ENCODE measurements at places on chromosomes 6 and 20. TPM values are rescaled to one million over a fixed set of nuclear protein-coding genes. Genes with fewer than 3 reads are reported as not detected.
A peak's percentile ranks its signal among the peaks of the same experiment; 100 is the strongest.

GRCh38 chr6:73739096-73739495, 43.1 kb downstream of the CD109 start:
- no peak for DNase-seq

GRCh38 chr20:25237610-25238318, 10.1 kb upstream of the PYGB start:
- DNase-seq, result no peak

DNA sequence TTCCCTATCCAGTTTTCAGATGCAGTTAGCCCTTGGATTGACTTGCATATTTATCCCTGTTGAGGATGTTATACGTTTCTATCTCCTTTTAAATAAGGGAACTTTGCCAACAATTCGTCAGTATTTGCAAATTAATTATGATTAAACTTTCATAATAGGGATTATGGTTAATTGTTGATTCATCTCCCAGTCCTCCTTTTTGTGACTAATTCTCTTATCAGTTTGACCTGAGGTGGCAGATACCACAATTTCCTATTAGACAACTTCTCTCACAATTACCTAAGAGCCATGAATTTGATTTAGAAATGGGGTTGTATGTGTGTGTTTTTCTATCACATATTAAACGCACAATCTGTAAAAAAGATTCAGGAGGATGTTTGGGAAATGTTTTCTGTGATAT, 172.9 kb downstream of the LAMA2 start:
- no peak for DNase-seq

DNA sequence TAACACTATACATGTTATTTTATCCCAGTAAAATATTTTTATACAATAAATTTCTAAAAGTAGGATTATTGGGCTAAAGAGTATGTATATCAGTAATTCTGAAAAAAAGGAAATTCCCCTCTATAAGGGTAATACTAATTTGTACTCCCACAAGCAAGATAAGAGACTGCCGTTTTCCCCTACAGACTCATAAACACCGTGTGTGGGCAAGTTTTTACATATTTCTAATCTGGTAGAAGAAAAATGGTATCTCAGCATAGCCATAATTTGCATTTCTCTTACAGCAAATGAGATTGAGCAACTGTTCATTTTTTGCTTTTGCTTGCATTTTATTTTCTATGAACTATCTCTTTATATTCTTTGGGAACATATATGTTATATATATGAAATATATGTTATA, 26.0 kb upstream of the MYMX start:
- no peak for DNase-seq

DNA sequence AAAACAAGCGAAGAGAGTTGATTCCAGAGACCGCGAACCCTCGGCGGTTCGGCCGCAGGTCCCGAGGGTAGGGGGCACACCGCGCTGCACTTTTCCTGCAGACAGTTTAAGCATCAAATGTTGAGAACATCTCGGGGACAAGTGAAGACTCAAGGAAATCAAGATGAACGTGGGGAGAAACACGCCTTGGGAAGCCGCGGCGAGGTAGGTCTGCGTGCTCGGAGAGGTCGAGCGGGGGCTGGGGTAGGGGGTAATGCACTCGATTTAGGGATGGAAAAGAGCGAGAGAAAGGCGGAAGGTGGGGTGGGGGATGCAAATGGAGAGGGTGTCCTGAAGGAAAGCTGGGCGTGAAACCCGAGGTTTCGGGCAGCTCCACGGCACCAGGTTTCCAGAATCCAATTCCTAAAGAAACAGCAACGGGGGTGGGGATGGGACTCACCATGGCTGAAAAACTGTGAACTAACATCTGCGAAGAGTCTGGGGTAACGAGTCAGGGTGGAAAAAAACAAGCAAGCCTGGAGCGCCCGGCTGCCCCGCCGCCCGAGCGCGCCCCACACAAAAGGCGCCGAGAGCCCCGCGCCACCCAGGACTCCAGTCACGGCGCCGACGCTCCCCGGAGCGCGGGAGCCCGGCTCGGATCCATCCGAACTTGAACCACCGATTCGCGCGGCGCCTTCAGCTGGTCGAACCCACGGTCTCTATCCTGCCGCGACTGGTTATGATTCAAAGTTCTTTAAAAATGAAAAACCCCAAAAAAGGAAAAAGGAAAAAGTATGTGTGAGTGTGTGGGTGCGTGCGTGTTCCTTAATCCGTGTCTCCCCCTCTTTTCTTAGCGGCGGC, 3.5 kb downstream of the TFAP2A start:
- no peak for DNase-seq

- DNase-seq, result no peak
Observed at GRCh38 chr20:56764671-56765070, 135.6 kb downstream of the TFAP2C start.

DNA sequence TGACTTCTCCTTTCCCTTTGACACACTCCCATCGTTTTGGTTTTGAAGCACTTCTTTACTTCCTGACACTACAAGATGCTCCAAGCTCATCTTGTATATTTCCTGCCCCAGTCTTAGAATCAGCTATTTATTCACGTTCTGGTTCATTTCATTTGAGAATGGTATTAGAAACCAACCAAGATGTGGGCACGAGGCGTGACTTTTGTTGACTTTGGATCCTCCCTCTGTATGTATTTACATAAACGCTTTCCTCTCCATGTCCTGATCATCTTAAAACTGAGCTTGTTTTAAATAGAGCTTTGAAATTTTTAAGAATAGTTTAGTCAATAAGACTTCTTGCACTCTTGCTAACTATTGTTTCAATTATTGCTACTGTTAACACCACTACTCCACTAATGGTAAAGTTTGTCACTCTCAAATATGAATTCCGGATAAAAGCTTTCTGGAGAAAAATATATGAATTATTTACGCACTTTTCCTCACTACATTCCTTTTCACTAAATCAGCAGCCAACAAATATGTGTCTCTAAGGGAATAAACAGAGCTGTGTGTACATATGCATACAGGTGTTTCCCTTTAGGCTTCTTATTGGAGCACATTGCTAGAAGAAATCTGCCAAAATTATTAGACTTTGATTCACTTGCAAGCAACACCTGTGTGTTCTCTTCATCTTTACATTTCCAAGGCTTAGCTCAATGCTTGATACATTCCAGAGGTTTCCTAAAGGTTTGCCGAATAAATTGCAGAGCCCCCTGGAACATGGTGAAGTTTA, 77.3 kb upstream of the TMEM244 start:
- DNase-seq, result no peak

GRCh38 chr6:131640100-131640499, 3.0 kb downstream of the ENPP3 start:
- no peak for DNase-seq

Gene RFX6
- total RNA-seq, result not detected

Gene PLEKHG1
- 6.9 TPM for total RNA-seq

DNA sequence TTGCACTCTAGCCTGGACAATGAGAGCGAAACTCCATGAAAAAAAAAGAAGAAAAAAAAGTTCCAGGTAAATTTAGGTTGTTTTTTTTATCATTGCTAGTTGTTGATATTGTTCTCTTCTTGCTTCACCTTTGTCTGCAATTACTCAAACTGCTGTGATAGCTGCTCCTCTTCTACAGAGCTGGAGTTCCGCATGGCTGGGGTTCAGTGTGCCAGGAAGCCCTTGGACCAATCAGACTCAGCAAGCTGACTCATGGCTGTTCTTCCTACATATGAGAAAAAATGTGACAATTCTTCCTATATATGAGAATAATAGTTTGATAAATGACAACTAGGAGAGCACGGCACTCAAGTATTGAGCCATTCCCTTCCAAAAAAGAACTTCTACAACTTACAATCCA, 28.4 kb downstream of the DPPA5 start:
- no peak for DNase-seq

- DNase-seq, result peak; percentile 42
Observed at GRCh38 chr20:32737371-32738223, 5.7 kb downstream of the COMMD7 start.

Gene GABRR1
- total RNA-seq, result not detected

GRCh38 chr20:4243071-4243470, 227.7 kb upstream of the RNF24 start:
- no peak for DNase-seq

Gene POM121L2
- not detected for total RNA-seq
